ENCODE measurements at places on chromosomes 2 and 18. TPM values are rescaled to one million over a fixed set of nuclear protein-coding genes. Genes with fewer than 3 reads are reported as not detected.

GRCh38 chr18:47420130-47420529 lies 168.7 kb upstream of the SKOR2 start:
- DNase-seq: no peak

- DNase-seq: no peak
Measured at GRCh38 chr2:145116056-145116455, 596.1 kb upstream of the ZEB2 start.

DNA sequence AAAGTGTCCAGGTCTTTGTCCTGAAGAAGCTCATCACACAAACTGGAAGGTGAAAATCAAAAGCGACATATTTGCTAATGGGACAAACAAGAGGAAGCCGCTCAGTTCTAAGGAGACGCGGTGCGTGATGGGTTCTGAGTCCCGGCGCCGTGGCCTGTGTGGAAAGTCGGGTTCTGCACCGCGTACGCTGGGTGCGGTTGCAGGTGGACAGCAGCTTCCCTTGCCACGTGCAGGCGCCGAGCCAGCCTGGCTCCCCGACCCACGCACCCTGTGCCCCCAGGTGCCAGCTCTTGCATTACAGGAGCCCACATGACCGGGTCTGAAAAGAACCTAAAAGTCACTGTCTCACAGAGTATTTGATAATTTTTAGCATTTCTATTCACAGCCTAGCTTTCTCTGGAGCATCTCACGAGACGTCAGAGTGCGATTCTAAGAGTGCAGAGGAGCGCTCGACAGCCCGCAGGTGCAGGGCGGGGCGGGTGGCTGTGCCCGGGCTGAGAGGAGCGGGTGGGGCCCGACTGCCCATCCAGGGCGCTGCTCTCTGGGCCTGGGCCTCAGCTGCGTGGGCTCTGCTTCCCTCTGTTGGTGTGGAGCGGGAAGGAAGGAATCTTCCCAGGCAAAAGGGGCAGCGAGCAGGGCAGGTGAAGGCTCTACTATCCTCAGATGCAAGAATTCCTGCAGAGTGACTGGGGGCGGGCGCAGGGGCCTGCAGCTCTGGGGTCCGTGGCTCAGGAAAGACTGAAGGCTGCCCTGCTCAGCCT lies 39.4 kb downstream of the MYT1L start:
- DNase-seq: peak; percentile 14

The UGT1A5 gene
- total RNA-seq: not detected

- no peak for DNase-seq
Measured at GRCh38 chr2:61420991-61421544, 49.8 kb downstream of the USP34 start.

DNA sequence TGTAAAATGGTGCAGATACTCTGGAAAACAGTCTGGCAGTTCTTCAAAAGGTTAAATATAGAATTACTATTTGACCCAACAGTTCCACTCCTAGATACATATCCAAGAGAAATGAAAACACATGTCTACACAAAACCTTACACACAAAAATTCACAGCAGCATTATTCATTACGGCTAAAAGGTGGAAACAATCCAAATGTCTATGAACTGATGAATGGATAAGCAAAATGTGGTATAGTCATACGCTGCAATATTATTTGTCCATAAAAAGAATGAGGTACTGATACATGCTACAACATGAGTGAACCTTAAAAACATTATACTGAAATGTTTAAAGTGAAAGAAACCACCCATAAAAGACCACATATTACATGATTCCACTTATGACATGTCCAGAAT lies 4.0 kb downstream of the CYP27C1 start:
- DNase-seq: no peak

The CXCR1 gene
- total RNA-seq: not detected

GRCh38 chr2:230721712-230722111 lies 9.1 kb downstream of the CAB39 start:
- DNase-seq: no peak

- no peak for DNase-seq
Measured at GRCh38 chr18:66077066-66077465, 326.3 kb downstream of the CDH7 start.

GRCh38 chr2:225104971-225105370 lies 62.7 kb upstream of the DOCK10 start:
- no peak for DNase-seq

- DNase-seq: no peak
Measured at GRCh38 chr2:217413193-217413592, 553.3 kb upstream of the TNP1 start.

- DNase-seq: peak; percentile 69
Measured at GRCh38 chr2:8174641-8175257, 507.1 kb upstream of the ID2 start.

GRCh38 chr2:163775304-163775703 lies 39.5 kb upstream of the FIGN start:
- no peak for DNase-seq

The TMEM178A gene
- not detected for total RNA-seq

GRCh38 chr18:74402806-74403433 lies 54.2 kb downstream of the DIPK1C start:
- no peak for DNase-seq

- no peak for DNase-seq
Measured at GRCh38 chr2:68157002-68157401, 686 bp upstream of the PNO1 start.

DNA sequence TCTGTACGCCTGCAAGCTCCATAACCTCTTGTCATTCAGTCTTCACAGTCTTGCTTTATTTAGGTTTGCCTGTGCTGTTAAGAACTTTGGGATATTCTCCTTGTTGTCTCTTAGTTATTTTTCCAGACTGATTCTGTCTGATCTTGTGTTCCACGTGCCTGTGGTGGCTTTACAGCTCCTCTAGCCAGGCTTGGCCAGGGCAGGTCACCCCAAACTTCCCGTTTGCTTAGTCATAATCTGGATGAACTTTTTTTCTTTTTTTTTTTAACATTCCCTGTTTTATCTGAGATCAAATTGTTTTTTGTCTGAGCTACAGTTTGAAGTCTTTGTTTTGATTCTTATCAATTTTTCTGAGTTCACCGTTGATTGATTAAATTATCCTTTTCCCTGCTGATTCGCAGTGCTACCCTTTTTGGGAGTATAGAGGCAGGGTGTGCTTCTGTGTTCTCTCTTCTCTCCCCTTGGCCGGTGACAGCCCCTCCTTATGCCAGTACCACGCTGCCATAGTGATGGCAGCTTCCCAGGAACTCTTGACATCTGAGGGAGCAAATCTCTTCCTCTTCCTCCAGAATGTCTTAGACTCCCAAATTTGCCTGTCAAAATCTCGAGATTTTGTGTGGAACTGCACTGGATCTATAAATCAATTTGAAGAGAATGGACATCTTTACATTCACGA lies 2.5 kb downstream of the SP100 start:
- DNase-seq: peak; percentile 60

The MAP3K19 gene
- not detected for total RNA-seq

DNA sequence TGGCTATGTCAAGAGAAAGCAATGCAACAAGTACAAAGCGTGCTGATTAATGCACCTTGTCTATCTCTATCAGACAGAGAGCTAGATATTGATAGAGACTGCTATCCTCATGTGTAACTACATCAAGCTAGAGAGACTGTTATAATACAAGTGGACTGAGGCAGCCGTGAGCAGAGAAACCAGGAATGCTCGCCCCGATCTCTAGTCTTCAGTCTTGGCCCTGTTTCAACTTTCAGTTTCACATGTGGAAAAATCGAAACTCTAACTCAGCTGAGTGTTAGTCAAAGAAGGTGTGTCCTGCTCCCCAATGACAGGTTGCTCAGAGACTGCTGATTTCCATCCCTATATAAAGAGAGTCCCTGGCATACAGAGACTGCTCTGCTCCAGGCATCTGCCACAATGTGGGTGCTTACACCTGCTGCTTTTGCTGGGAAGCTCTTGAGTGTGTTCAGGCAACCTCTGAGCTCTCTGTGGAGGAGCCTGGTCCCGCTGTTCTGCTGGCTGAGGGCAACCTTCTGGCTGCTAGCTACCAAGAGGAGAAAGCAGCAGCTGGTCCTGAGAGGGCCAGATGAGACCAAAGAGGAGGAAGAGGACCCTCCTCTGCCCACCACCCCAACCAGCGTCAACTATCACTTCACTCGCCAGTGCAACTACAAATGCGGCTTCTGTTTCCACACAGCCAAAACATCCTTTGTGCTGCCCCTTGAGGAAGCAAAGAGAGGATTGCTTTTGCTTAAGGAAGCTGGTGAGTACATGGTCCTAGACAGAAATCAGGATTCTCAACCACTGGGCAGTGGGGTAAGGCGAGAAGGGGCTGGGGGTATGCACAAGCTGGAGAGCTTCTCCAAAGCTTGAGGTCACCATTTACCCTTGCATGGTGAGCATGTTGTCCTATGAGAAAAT lies at the start of gene RSAD2:
TSS of gene RSAD2 (plus strand) at position 376 of the 903 bp plus-strand sequence. CDS start at position 400, 24 bp downstream.
- DNase-seq: peak; percentile 16

- no peak for DNase-seq
Measured at GRCh38 chr2:195603998-195604397, 53.0 kb upstream of the SLC39A10 start.

DNA sequence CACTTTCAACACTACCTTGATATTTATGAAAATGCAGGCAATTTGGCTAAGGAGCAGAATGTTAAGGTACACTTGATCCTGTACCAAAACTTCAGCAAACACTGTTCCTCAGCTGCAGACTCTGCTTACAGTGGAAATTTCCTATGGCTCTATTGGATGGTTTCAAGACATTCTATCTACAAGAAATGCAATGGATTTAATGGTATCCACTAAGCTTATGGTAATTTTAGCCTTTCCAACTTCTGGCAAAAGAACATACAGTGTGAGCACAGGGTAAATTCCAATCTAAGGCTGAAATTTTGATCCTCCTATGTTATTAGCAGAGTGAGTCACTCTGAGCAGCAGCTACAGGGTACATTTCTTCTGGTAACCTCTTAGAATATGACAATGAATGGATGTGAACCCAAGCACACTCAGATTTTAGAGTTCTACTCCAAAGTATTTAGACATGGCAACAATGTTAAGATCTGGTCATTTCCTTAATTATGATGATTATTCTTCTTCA lies 361.8 kb upstream of the PIK3C3 start:
- DNase-seq: no peak

DNA sequence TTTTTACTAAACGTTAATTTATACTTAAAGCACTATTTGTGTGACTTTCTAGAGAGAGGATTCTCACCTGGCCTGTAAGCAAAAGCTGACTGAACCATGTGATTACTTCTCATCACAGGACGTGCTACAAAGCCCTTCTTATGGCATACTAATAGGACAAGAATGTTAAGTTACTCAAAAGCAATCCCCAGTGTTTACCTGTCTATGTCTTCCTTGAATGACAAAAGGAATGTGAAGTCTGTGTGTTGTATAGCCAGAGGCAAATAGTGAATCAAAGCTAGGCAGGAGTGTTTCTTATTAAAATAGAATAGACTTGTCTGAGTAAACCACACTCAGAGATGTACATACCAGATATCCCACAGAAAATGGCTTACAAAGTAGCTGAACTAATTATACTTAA lies 1465.5 kb downstream of the SUCLG1 start:
- DNase-seq: no peak

The REG3A gene
- total RNA-seq: not detected

GRCh38 chr18:77108001-77108692 lies 24.4 kb downstream of the MBP start:
- peak; percentile 28 for DNase-seq

The RAB6C gene
- not detected for total RNA-seq

The ZAP70 gene
- not detected for total RNA-seq

The PGAP1 gene
- total RNA-seq: 0.33 TPM

The MC2R gene
- not detected for total RNA-seq

The TSGA10 gene
- total RNA-seq: not detected

- DNase-seq: no peak
Measured at GRCh38 chr2:174540893-174541292, 54.1 kb upstream of the GPR155 start.

The LINC00305 gene
- not detected for total RNA-seq

GRCh38 chr2:166449439-166449838 lies 44.6 kb downstream of the SCN7A start:
- DNase-seq: no peak

DNA sequence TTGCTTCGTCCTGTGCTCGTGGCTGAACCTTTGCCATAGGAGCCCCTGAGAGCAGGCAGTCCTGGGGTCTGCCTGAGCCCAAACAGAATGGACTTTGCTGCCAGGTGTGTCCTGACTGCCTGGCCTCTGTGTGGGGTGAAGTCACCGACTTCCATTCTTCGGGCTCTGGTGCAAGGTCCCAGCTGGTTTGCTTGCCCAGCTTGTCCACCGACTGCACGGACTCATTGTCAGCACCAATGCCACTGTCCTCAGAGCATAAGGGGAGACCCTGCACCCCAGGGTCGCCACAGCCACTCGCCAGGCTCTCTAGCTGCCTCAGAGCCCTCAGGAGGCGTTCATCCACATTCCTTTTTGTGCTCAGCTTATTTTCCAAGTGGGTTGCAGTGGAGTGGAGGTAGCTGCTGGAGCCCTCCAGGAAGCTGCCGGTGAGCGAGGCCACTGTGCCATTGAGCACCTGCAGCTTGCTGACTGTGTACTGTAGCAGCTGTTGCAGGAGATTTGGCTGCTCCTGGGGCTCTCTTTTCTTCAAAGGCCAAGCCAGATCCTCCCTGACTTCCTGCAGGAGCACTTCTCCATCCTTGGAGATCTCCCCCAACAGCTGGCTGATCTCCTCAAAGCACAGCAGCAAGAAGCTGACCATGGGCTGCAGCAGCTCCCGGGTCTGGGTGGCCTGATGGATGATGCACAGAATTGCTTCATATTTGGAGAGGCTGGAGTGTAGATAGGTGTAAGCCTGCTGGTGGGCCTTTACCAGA lies 1.2 kb downstream of the PCARE start:
- no peak for DNase-seq

- DNase-seq: peak; percentile 35
Measured at GRCh38 chr2:223727562-223727961, 109.8 kb downstream of the AP1S3 start.

DNA sequence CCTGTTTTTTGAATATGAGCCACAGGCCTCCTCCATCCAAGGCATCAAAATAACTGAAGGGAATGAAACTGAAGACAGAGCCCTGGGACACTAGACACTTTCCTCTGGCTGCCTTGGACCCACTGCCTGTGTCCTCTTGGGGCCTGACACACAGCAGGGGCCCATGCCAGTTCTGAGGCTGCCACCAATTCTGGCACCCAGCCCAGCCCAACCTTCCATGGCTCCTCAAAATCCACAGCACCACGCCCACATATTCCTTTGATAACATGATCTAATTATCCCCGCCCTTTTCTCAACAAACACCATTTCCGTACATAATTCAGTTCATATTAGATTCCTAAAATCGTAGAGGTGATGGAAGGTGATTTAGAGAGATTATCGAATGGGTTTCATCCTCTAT lies 64.2 kb downstream of the EMX1 start:
- no peak for DNase-seq

- DNase-seq: no peak
Measured at GRCh38 chr2:71226096-71226964, 573 bp downstream of the PAIP2B start.

The RELCH gene
- 17.2 TPM for total RNA-seq

The EPB41L3 gene
- not detected for total RNA-seq

- DNase-seq: no peak
Measured at GRCh38 chr18:29034113-29034856, 857.4 kb upstream of the CDH2 start.

Data from MG63 (cell line).